NCI-H2029 treated with DMSO at 0.1 percent for 48 hours (cell line): ENCODE measurements at places on chromosomes 3 and 15.

GRCh38 chr3:72964633-72965032 is 32.0 kb upstream of the PPP4R2 start:
- no peak for DNase-seq

GRCh38 chr3:25427942-25428788 is at the start of gene RARB:
Gene RARB (plus strand): TSS chr3:25428263. CDS start chr3:25428732, 469 bp downstream.
- DNase-seq, result no peak

GRCh38 chr3:18008706-18009368 is 266.4 kb upstream of the TBC1D5 start:
- no peak for DNase-seq

- DNase-seq, result peak; percentile 41
These were observed 33.3 kb upstream of the GABRB3 start for GRCh38 chr15:26806151-26806550.

- DNase-seq, result no peak
These were observed 90.5 kb upstream of the CSPG5 start for GRCh38 chr3:47669026-47669749.

- DNase-seq, result no peak
These were observed 230.9 kb downstream of the NSUN3 start for GRCh38 chr3:94293793-94294195.

- no peak for DNase-seq
These were observed 20.6 kb upstream of the SPTBN5 start for GRCh38 chr15:41914411-41914810.

DNA sequence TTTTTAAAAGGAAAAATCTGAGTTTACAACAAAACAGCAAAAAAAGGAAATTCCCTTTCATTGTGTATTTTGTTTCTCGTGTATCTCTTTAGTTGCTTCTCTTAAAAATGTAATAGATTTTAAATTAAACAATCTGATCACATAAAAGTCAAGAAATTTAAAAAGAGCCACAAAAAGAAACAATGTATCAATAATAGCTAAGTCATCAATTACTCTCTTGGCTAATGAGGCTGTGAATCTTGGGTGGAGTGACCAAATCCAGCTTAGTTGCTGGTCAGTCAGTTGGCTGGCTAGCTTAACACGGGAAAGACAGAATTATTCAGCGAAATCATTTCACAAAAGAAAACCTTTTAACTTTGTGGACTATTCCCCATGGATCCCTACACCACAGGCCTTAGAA is 3.2 kb downstream of the SFMBT1 start:
- DNase-seq, result no peak

GRCh38 chr15:61173899-61174689 is 55.0 kb downstream of the RORA start:
- no peak for DNase-seq

DNA sequence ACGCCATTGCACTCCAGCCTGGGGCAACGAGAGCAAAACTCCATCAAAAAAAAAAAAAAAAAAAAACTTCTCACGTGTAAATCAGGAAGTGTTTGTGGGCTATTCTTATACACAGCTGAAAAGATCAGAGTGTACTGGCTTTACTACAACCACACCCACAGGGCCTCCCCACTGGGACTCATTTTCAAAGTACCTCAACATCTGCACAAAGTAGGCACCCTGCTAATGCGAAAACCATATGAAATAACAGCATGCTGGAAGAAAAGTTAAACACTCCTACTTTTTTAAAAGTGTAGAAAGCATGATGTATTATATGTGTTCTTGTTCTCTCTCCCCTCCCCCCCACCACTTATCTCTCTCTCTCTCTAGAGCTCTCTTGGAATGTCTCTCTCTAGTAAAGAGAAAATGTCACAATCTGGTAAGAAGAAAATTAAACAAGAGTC is 11.1 kb downstream of the UACA start:
- no peak for DNase-seq

DNA sequence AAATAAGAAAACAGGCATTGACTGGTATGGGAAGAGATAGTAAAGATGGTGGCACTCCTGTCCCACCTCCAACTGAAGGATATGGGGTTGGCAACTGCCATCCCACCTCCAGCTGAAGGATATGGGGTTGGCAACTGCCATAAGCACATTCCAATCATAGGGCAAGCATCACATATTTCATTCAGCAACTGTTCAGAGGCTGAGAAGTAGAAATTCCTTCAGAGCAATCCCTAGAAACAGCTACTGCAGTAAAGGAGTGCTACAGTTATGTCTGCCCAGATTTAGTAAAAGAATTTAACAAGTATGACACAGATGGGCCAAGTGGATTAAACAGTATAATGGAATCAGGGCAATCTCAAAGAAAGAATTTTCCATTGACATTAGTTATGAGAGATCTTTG is 156.8 kb downstream of the IMPG2 start:
- no peak for DNase-seq

- DNase-seq, result no peak
These were observed 43.8 kb upstream of the MITF start for GRCh38 chr3:69695443-69695842.

DNA sequence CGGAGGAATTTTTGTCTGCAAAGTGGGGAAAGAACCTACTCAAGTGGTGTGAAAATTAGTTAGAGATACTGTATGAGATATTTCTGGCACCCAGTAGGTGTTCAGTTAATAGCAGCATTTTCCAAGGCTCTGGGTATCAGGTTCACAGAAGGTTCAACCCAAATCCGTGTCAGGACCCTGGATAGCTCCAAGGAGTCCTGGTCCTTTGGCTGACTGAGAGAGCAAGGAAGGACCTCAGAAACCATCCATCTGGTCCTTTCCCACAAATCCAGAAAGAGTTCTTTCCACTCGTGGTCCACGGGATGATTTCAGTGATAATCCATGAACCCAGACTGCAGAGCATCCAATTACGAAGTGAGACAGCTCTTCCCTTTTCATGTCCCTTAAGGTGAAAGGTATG is 51.4 kb downstream of the SLC6A11 start:
- DNase-seq, result no peak

GRCh38 chr15:67013696-67014095 is 51.7 kb upstream of the SMAD3 start:
- DNase-seq, result no peak

- DNase-seq, result no peak
These were observed 9.7 kb downstream of the LIPC start for GRCh38 chr15:58441376-58442070.

DNA sequence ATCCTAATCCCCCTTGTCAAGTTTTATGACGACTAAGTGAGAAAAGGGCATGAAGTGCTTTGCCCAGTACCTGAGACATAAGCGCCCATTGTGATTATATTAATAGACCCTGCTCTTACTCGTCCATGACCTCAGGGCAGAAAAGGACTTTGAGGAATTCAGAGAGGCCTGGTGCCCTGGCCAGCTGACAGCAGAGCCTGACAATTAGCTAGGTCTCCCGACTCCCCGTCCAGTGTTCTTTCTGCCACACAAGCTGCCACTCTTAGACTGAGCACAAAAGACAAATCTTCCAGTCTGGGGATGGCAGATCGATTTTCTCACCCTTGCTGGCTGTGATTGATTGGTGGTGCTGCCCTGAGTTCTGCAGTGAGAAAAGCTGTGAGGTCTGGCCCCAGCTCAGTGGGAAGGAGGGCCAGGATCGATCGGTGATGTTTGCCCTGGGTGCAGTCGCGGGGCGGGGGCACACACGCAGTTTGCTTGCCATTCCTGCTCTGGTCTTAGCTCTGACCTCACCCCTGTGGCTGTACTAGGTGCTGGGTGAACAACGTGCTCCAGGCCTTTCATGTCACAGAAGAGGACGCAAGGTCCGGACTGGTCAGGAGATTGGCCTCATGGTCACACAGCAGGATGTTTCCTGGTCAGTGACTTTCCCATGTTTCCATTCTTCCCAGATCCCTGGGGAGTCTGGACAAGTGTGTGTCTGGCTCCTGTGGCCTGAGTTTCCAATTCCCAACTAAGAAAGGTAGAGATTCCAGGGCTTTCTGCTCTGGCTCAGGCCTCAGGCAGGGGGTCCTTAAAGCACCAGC is 67.4 kb upstream of the TLE3 start:
- no peak for DNase-seq

GRCh38 chr15:75407083-75407482 is 38.7 kb upstream of the MAN2C1 start:
- no peak for DNase-seq

- no peak for DNase-seq
These were observed 292.1 kb downstream of the LPP start for GRCh38 chr3:188446014-188446413.

DNA sequence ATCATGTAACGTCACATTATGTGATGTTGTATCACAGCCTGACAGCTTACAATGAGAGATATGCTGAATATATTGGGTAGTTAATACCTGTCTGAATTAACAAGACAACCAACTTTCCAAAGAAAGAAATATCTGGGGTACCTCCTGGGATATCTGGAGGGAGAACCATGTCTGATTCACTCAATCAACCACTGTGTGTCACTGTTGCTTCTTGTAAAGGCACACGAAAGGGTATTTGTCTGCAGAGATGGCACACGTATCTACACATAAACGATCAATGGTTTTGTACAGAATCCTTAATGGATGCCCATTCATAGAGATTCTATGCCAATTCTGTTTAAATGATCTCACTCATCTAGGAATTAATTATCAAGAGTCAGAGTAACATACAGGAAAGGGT is 252.1 kb upstream of the TMCO5A start:
- no peak for DNase-seq

DNA sequence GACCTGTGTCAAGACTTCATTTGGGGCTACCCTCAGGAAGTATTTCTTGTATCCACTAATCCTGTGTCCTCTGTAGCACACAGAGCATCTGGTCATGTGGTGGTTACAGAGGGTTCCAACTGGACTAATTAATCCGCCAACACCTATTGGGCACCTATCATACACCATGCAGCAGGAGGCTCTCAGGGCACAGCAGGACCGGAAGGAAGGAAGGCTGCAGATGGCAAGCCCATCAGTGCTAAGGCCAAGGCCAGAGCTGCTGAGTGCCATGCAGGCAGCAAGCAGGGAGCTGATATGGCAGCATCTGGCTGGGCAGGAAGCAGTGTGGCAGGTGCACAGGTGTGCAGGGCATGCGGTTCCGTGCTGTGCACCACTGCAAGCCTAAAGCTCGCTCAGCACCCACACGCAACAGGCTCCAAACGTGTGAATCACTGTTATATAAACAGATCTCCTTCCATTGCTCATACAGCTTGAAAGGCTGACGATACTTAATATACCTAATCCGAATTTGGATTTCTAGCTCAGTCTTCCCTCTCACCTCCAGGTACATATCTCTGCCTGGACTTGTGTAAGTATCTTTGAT is 64.4 kb upstream of the SNRPA1 start:
- DNase-seq, result no peak

DNA sequence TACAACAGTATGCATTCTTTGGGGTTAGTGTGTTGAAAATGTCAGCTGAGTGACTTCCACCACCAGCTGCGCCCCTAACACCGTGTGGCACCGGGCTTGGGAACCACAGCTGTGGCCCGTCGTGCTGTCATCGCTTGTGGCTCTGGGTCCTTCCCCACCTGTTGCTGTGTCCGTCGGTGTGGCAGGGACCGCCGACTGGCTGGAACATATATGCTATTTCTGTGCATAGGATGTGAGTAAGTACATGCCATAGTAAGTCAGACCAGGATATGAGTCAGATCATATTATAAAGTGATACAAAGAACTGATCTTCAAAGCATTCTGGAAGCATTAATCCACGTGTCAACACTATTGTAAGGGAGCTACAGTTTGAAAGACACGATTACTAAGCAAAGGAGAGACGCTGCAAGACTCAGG is 31.9 kb downstream of the EHD4 start:
- no peak for DNase-seq

DNA sequence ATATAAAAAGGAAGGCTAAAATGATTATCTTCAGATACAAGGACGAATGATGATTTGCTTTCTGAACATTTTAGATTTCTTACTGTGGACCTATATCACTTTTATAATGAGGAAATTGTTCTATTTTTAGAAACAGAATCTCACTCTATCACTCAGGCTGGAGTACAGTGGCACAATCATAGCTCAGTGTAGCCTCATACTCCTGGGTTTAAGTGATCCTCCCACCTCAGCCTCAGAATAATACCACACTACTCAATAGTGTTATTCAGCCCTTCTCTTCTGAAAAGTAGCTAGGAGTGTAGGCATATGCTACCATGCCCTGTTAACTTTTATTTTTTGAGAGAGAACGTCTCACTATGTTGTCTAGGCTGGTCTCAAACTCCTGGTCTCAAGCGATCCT is 15.8 kb downstream of the DNAJC13 start:
- no peak for DNase-seq

DNA sequence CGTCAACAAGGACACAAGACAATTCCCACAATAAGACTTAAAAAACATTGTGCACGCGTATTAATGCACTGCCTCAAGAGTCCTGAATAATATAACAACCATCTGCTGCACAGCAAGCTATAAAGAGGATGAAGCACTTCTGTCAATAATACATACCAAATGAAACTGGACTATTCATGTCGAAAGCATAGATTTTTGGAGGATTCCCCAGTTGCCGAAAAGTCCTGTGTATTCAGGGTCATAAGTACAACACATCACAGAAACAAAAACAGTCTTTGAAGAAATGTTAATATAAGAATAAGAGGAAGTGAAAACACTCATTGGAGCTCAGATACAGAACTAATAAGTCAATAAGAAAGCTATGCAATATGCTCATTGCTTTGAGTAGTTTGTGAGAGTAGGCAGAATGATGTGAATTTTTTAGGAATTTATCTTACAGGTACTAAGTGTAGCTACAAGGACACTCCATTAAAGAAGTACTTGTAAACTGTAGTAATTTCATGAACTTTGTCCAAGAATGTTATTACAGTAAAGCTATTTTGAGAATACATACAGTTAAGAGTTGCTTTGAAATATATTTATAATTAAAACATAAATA is 31.6 kb downstream of the CBLB start:
- DNase-seq, result no peak

DNA sequence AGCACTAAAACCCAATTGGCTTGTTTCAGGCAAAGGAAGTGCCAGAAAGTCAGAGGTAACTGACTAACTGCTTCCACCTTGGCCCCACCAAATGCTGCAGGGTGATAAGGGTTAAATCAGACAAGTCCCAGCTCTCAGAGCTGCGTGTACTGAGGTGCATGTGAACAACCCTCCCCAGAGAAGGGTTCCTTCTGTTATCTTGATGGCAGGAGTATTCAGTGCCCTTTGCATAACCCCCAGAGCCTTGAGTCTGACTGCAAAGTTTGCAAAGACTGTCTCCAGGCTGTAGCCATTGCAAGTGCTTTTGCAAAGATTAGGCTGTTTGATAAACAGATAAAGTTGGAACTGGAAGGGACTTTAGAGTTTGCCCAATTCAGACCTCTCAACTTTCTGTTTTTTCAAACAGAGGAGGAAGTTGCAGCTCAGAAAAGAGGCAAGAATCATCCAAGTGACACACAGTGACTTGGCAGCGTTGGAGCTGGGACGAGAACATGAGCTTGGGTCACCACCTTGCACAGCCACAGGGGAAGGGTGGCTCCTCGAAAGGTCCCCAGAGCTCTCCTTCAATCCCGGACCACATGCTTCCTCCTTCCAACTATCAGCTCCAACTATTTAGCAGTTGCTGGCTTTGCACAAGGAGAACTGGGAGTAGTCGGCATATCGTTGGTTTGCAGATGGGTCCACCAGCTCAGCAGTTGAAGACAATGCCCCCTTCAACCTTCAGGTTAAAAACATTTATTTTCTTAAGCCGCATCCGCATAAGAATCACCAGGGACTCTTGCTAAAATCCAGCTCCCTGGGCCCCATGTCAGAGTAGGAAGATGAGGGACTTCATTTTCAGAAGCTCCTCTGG is 224.8 kb upstream of the HES1 start:
- DNase-seq, result no peak
